ENCODE measurements at places on chromosomes 5 and 9.

DNA sequence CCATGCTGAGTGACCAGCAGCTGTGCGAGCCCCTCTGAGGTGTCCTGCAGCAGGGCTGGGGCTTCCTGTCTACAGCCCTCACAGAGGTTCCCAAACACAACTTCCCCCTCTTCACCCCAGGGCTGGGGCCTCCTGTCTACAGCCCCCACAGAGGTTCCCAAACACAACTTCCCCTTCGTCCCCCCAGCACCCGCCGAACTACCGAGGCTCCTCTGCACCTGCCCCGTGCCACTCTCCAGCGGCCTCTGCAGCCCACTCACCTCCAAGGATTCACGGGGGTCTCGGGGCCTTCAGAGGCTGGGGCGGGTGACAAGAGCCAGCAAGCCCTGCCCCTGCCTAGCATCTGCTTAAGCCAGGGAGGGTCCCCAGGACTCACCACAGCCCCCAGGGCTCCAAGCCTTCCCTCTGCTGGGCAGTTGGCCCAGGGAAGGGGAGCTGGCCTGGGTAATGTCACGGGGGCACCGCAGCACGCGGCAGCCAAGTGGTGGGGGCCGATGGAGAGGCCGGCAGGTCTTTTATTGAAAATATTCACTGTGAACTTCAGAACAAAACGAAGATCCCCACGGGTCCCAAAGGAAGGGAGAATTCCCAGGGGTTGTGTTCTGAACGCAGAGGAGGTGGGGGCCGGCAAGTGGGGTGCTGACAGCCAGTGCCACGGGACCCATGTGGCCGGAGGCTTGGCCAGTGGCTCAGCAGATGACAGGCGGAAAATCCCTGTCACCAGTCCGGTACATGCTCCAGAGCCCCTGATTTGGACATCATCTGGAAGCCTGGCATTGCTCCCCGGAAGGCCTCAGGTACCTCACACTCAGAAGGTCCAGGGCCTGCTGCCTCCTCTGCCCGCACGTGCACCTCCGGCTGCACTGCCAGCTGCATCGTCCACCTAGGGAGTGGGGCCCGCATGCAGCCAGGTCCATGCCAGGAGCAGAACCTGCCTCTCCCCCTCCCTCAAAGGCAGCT lies 125.3 kb downstream of the ADAMTS2 start:
- no peak for DNase-seq

GRCh38 chr5:485946-486491 lies 38.2 kb downstream of the SLC9A3 start:
- DNase-seq, result no peak

DNA sequence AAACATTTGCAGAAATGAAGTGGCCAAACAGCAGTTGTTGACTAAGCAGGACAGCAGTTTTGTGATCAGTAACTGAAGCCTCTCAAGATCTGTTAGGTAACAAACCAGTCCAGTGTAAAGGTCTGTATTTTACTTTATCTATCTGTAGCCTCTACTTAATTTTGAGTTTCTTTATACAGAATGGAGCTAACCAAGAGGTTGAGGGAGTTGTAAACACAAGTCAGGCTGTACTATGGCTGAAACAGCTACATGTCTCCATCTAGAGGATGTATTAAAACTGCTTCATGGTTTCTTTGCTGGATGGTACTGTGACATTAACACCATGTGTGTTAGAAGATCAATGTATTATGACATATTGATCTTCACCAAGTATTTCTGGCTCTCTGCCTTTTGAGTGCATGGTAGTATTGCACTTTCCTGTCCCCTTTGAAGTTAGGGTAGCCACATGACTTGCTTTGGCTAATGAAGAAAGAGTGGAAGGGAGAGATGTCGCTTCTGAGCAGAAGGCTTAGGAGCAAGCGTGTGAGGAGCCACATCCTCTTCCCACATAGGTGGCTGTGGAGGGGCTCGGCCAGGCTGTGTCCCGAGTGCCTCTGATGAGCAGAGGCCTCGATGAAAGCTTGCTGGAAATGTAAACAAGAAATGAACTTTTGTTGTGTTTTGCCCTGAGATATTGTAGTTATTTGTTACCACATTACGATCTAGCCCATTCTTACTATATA lies 105.6 kb upstream of the PCA3 start:
- peak; percentile 8 for DNase-seq

GRCh38 chr9:102795532-102795931 lies 199.6 kb upstream of the CYLC2 start:
- no peak for DNase-seq

DNA sequence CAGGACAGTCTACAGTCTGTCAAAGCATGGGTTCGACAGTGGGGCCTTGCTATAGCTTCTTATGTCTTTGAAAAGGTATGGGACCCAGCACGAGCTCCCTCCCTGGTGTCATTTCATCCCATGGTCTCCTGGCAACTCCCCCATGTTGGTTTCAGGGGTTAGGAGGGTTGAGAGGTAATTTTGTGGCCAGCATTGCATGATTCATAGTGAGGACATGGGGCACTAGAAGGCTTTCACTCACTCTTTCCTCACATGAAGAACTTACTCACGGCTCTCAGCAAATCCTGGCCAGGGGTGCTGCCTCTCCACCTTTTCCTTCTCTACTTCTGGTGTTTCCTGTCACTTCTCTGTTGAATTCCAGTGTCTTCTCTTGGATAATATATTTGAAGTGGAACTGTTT lies 134.7 kb upstream of the TNPO1 start:
- DNase-seq, result no peak

GRCh38 chr9:116891424-116891823 lies 204.3 kb downstream of the TRIM32 start:
- no peak for DNase-seq

DNA sequence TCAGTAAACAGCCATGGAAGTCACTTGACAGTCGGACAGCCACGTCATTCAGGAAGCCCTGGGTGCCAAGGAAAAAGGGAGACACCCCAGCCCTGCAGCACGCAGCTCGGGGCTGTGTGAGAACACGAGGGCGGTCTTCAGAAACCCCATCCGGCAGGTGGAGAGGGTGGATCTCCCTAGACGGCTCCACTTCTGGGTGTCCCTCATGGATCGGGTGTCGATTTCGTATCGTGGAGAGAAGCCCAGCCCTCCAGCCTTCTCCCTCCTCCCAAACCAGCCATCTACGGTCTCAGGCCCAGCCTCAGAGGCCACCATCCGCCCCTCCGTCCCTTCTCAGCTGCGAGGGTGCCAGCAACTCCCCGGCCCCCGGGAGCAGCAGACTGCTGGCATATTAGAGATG lies 65.5 kb upstream of the BARHL1 start:
- no peak for DNase-seq

DNA sequence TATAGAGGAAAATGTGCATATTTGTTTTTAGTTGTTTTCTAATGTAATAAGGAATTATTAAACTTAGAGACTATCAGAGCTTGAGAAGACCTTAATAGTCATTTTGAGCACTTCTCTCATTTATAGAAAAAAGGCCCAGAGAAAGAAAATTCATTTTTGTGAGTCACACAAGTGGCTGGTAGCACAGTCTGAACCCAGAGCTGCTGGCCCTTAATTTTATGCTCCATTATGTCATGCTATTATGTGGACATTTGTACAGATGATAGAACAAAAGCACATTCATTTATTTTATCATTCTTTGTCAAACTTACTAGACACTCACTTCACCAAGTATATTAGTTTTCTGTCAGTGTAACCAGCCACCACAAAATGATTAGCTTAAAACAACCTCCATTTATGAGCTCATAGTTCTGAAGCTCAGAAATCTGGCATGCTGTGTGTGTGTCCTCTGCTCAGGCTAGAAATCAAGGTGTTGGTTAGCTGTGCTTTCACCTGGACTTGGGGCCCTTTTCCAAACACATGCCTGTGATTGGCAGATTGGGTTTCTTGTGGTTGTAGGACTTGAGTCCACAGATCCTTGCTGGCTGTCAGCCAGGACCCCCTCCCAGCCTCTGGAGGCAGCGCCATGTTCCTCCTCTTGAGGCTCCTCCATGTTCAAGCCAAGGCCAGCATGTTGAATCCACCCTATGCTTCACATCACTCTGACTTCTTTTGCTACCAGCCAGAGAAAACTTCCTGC lies 188.9 kb downstream of the ARHGAP26 start:
- DNase-seq, result no peak

DNA sequence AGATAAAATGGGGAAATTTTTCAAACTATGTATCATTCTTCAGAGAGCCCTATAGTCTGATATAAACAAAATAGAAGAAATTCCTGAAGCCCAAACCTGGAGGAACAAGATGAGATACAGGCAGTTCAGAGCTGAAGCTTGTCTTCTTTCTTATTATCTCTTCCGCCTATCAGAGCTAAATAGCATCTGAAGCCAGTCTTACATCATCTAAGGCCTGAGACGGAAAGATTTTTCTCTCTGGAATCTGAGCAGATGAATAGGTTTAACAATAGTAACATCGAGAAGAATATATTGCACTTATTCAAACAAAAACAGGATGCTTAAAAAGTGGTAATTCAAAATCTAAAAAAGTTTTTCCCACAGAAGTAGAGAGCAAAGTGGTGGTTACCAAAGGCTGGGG lies 59.8 kb downstream of the LPAR1 start:
- DNase-seq, result no peak

DNA sequence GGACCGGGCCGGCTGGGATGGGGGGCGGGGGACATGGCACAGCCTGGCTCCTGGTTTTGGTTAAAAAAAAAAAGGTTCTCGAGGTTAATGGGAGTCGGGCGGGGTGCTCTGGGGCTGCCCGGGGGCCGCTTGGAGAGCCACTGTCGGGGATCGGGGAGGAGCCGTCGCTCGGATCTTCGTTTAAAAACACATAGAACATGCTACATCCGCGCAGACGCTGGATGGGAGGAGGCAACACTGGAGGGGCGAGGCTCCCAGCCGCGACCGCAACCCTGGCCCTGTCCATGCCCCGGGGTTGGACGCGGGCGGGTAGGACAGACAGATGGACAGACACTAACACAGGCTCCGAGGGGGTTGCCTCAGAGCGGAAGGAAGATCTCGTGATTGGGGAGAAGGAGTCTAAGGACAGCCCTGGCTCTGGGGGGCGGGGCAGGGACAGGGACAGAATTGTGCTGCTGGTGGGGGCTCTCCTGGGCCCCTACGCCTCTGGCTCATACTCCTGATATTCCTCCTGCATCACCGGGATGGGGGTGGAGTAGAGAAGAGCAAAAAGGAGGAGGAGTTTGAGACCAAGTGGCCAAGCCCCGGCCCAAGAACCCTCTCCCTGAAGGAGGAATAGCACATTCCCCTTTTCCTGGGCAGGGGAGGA lies 9.9 kb downstream of the SNCB start:
- DNase-seq, result no peak

DNA sequence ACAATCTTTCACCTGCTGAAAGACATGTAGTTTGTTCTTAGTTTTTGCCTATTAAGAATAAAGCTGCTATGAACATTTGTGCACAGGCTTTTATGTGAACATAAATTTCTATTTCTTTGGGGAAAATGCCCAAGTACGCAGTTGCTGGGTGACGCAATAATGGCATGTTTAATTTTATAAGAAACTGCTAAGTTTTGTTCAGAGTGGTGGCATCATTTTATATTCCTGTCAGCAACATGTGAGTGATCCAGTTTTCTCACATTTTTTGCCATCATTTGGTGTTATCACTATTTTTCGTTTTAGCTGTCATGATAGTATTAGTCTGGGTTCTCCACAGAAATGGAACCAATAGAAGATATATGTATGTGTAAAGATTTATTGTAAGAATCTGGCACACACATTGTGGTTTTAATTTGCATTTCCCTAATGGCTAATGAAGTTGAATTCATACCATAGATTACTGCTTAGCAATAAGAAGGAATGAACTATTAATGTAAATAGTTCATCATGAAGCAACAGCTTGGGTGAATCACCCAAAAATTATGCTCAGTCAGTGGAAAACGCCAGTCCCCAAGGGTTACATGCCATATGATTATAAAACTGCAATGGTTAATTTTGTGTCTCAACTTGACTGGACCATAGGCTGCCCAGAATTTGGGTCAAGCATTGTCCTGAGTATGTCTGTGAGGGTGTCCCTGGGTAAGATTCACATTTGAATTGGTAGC lies 358.6 kb downstream of the MSX2 start:
- no peak for DNase-seq

DNA sequence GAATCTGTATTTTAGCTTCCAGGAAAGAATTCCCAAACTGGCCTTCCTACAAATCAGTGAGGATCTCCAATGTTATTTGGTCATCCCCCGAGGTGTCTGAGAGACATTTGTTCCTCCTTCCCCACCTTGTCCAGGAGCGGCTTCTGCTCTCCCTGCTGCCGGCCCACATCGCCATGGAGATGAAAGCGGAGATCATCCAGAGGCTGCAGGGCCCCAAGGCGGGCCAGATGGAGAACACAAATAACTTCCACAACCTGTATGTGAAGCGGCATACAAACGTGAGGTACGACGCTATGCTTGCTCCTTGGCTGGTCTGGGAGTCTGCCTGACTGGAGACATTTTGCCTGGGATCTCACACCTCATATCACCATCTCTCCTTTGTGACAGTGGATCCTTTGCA lies 160.4 kb downstream of the CFAP90 start:
- DNase-seq, result no peak

- DNase-seq, result no peak
Observed at GRCh38 chr5:95274011-95274410, 10.9 kb downstream of the MCTP1 start.

DNA sequence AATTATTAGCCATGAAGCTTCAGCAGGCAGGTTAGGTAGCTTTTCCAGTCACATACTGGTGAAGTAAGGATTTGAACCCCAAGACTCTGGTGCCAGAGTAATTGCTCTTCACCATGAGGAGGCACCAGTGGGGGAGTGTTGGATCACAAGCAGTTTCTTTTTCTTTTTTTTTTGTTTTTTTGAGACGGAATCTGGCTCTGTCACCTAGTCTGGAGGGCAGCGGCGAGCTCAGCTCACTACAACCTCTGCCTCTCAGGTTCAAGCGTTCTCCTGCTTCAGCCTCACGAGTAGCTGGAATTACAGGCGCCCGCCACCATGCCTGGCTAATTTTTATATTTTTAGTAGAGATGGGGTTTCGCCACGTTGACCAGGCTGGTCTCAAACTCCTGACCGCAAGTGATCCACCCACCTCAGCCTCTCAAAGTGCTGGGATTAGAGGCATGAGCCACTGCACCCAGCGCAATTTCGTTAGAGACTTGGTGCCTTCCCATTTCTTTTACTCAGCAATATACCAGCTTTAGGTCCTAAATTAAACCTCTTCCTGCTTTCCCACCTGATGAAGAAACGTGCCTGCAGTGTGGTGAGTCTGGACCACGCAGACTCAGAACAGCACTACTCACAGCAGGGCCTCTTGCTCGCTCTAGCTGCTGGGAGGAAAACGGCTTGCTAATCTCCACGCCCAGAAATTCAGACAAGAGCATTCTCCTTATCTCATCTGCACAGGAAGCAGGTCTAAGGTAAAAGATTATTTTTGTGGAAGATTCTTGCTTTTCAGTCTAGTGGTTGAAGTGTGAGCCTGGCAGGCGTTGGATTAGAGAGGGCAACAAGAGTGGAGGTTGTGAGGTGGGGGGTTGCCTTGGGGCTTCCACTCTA lies at the start of gene S100Z:
S100Z (plus strand) TSS at position 596 of the 873 bp plus-strand sequence. CDS start 25,346 bp downstream, outside the sequence.
- DNase-seq, result no peak

DNA sequence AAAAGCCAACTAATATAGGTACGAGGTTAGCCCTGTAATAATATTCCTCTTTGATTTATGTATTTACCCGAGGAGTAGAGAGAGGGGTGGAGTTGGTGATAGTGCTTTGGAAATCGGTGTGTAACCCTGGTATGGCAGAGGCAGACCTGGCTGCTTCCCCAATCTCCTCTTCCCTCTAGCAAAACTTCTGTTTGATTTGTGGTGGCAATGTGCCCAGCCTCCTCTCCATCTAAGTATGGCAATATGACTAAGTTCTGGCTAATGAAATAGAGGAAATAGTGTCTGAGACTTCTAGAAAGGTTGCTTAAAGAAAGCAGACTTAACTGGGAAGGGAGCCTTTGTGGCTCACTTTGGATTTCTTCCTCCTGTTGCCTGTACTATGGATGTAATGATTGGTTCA lies 491.1 kb downstream of the ENC1 start:
- DNase-seq, result no peak
